ENCODE measurements at places on chromosomes 3 and 15.

DNA sequence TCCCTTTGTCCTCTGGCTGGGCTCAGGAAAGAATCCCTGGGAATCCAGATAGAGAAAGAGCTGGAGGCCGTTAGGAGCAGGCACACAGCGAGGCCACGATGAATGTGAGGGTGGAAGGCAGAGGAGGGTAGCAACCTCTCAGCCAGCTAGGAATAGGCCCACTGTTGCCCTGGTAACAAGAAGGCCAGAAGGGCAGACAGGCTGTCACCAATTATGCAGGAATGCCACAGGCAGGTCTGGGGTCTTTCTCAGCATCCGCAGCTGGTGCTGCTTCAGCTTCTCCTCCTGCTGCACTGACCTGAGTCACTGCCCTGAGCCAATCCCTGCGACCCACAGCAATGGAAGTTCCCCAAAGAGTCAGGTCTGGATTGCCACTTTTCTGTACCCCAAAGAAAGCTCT, 62.8 kb upstream of the C3orf80 start:
- DNase-seq = no peak

DNA sequence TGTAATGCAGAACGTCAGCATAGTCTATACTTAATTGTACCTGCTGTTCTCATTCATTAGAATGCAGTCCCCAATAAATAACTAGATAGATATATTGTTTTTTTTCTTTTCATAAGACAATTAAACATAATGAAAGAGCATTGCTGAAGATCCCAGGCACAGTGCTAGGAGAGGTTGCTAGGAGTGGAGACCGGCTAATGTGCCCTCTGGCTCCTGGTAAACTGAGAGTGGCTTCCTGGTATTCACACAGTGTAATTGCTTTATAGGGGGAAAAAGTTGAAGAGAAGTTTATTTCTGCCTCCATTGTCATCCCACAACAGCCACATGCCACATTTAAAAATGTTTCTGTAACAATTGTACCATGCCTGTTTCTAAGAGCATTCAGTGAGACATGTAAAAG, 135.6 kb downstream of the MAP2K5 start:
- DNase-seq = no peak

- DNase-seq = no peak
Observed at GRCh38 chr3:152842413-152842812, 7.5 kb downstream of the P2RY1 start.

- DNase-seq = no peak
Observed at GRCh38 chr3:151395806-151396205, 11.3 kb upstream of the P2RY12 start.

GRCh38 chr3:180961552-180961951, 28.0 kb downstream of the DNAJC19 start:
- no peak for DNase-seq

Data from activated CD8-positive, alpha-beta memory T cell treated with anti-CD3 and anti-CD28 coated beads, Interleukin-2, amount 50 U/mL, for 4 hours (primary cell).